ENCODE measurements at places on chromosomes 1 and 21.

GRCh38 chr1:5415606-5416005 lies 576.6 kb downstream of the NPHP4 start:
- no peak for DNase-seq

- no peak for DNase-seq
Measured at GRCh38 chr21:15054606-15055239, 10.1 kb downstream of the NRIP1 start.

GRCh38 chr1:205631010-205631767 lies 622 bp downstream of the ELK4 start:
- peak; percentile 68 for DNase-seq

DNA sequence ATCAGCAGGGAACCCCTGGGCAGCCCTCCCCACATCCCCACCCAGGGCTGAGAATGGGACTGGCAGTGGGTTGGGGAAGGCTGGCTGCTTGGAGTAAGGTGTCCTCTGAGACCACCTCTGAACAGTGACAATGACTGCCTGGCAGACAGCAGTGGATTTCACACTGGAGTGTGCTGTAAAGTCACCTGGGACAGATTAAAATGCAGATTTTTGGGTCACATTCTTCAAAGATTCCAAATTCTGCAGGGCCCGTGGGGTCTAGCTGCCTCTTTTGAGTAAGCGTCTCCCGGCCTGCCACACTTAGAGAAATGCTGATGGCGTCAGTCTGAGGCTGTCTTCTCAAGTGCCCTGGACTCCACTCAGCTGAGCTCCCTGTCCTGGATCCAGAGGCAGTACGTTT lies 164.5 kb downstream of the GRIK3 start:
- no peak for DNase-seq

- no peak for DNase-seq
Measured at GRCh38 chr1:62516600-62516999, 79.8 kb downstream of the USP1 start.

DNA sequence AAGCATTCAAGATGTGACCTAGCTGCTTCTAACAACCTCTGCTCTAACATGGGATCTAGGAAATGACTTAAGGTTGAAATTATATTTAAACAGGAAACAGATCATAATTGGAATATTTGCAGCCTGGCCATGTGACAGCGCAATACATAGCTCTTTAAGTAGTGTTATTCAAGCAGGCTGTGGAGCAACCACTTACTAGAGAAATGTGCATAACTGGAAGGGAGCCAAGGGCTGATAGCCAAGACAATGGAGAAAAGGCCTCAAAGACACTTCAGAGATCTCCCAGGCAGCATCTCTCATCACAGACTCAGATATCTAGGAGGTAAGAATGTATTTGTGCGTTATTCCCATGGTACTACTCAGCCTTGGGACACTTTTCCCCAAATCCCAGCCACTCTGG lies 823.0 kb upstream of the PRMT6 start:
- peak; percentile 53 for DNase-seq

DNA sequence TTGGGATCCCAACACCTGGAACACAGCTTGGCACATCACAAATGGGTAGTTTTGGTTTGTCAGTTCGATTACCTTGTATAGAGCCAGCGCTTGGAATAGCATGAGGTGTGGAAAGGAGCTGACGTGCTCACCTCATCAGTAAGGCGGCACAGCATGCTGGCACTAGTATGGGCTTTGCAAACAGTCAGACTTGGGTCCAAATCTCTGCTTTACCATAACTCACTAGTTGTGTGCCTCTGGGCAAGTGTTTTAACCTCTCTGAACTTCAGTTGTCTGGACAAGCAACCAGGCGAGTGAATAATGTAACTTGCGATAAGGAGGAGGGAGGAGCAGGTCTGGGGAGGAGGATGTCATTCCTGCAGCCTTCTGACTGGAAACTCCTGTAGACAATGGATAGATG lies 26.3 kb upstream of the NEK2 start:
- no peak for DNase-seq

GRCh38 chr1:246081856-246082668 lies 425.0 kb downstream of the SMYD3 start:
- no peak for DNase-seq

DNA sequence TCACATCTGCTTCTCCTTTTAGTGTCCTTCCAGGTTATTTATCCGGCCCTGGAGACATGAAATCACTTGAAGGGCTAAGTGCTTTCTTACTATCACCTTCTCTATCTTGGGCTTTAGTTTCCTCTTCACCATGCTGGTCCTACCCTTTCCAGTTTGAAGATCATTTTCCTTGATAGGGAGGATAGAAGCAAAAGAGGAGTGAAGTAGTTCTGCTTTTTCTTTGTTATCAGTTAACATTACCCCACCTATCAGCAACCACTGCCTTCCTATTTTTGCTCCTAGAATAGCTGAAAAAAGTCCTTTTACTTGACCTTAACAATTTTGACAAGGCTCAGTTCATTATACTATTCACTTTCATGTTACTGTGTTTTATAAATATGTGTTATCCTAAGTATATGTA lies 19.4 kb downstream of the RGL1 start:
- no peak for DNase-seq

- no peak for DNase-seq
Measured at GRCh38 chr1:70941563-70941962, 106.1 kb downstream of the PTGER3 start.

DNA sequence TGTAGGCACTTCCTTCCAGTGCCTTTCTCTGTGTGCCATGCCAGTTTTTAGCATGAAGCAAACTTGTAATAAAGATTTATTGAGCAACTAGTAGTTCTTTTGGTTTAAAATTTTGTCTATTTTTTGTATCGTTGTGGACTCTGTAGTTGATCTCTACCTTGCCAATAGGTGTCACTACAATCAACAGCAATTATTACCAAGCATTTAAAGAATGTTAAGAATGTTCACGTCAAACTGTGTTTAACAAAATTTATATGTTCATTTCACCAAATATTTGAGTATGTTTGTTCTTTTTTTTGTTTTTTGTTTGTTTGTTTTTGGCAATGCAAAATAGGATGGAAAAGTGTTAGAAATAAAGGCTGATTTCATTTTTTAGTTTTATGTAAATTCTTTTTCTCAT lies 208.1 kb downstream of the PATJ start:
- no peak for DNase-seq

DNA sequence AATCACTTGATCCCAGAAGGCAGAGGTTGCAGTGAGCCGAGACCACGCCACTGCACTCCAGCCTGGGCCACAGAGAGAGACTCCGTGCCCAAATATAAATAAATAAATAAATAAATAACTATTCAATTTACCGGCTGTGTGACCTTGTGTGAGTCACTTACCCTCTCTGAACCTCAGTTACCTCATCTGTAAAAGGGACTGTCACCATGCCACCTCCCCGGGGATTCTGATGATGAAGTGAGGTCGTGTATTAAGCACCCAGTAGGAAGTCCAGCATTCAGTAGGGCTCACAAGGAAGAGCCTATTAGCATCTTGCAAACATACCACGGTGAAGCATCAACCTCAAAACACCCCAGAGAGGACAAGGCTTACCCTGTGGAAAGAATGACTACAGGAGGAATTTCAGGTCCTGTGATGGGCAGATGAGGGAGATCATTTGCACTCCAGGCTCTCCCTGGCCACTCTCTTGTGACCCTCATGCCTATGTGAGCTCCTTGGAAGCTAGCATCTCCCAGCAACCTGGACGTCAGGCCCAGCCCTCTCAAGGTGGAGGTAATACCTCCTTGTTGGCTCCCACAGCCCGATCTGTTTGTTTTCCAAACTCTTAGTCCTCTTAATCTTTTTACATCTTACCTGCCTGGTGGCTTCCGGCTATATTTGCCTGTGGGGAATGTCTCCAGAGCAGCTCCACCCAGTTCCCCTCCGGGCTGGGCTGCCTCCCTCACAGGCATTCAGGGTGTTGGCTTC lies 7.6 kb upstream of the C1QA start:
- DNase-seq, result no peak

GRCh38 chr1:34770891-34771504 lies 10.0 kb upstream of the GJB3 start:
- DNase-seq, result no peak

- no peak for DNase-seq
Measured at GRCh38 chr1:156750191-156750672, 1.2 kb downstream of the HDGF start.

DNA sequence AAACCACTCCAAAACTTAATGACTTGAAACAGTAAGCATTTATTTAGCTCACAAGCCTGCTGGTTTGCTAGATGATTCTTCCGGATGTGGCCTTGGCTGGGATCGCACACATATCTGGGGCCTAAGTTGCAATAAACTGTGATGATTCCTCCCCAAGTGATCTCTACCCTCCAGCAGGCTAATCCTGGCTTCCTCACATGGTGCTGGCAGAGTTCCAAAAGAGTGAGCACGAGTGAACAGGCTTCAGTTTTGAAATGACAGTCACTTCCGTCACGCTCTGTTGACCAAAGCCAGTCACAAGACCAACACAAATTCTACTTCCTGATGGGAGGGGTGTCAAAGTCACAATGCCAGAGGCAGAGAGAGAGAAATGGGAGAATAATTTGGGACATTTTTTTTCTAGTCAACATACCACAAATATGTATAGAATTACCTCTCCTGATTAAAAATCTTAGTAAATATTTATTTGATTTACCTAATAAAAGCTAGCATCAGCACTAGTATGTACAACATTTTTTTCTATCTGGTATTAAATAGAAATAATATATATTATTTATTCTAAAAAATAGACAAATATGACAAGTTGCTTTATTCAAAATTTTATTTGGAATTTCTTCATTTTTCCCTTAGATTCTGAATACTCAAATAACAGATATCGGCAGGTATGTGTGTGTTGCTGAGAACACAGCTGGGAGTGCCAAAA lies 292.7 kb downstream of the TPR start:
- DNase-seq, result peak; percentile 88

DNA sequence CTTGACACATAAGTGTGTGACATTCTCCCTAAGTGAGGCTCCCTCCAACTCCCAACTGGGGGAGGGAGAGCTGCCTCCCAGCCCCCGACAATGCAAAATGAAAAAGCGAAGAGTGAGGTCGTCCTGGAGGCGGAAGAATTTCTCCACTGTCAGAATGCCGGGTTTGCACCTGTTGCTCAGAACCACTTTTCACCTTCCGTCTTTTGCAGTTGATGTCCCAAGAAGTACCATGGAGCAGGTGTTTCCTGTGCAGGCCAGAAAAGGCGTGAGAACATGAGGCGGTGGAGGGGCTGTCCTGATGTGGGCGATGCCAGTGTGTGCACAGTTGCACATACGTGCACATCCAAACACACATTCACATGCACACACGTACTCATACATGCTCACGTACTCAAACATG lies 158.6 kb upstream of the AJAP1 start:
- no peak for DNase-seq

GRCh38 chr1:152997901-152998300 lies 3.6 kb upstream of the SPRR3 start:
- DNase-seq, result no peak

GRCh38 chr21:41873426-41873825 lies 5.7 kb downstream of the PRDM15 start:
- DNase-seq, result no peak

GRCh38 chr1:3911981-3912808 lies 12.1 kb upstream of the C1orf174 start:
- DNase-seq, result no peak

GRCh38 chr1:243763806-243764205 lies 86.2 kb downstream of the AKT3 start:
- DNase-seq, result no peak

DNA sequence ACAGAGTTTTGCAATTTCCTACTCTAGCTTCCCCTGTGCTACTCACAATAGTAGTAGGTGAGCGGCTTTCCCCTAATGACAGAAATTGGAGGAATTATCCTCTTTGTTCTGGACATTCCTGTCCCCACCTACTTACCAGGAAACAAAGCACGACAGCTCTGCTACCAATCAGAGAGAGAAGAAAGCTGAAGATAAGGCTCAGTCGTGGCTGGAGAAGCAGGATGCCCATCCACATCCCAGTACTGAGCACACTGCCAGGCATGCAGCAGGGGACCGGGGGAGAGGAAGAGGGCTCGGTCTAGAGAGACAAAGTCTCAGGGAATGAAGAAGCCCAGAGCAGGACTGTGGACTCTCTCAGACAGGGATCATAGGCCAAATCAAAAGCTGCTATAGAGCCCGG lies 134.1 kb upstream of the KRTAP19-8 start:
- DNase-seq, result no peak

- no peak for DNase-seq
Measured at GRCh38 chr1:202662081-202662480, 48.2 kb downstream of the SYT2 start.

- no peak for DNase-seq
Measured at GRCh38 chr1:39525366-39526165, 34.1 kb downstream of the BMP8A start.

- peak; percentile 59 for DNase-seq
Measured at GRCh38 chr1:235919833-235920441, 53.2 kb upstream of the LYST start.

- no peak for DNase-seq
Measured at GRCh38 chr21:37449302-37449937, 82.8 kb downstream of the DYRK1A start.

GRCh38 chr1:64126581-64126980 lies 76.8 kb upstream of the UBE2U start:
- DNase-seq, result no peak

DNA sequence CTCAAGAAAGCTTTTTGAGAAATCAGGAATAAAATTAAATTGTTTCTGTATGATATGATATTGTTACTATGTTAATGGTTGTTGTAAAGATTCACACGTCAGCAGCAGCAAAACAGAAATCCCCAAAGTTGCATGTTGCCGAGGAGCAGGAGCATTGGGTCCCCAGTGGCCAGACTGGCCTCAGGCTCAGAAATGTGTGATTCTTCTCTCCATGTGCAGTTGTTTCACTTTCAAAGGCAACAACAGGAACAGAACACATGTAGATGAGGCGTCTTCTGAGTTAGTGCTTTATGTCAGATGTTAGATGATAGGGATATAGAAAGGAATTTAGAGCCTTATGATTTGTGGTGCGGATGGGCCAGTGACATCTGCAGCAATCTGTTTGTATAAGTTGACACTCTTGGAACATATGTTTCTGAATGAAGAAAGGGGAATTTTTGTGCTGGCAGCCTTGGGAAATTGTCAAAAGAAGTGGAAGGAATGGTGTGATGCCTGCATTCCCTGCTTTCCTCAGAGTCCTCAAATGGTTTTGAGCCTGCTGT lies 2.1 kb upstream of the TTLL7 start:
- no peak for DNase-seq

- DNase-seq, result no peak
Measured at GRCh38 chr1:38872401-38873026, 634 bp downstream of the MYCBP start.

- no peak for DNase-seq
Measured at GRCh38 chr1:22290611-22291010, 147.7 kb upstream of the WNT4 start.

DNA sequence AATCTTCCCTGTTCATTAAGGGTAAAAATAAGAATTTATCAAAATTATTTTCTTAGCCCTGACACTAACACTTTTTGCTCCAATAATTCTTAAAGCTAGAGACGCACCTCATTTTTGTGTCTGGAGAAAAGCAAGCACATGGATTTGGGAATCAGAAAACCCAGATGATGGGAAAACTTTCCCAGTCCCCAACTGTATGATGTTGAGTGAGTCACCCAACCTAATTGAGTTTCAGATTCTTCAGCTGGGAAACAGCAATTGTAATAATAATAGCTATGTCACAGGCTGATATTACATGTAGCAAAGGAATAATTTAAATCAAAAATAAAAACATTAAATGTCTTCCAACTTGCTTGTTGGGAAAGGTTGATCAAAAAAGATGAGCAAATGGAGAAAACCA lies 159.0 kb downstream of the MIS18A start:
- DNase-seq, result no peak

- no peak for DNase-seq
Measured at GRCh38 chr21:31279986-31280385, 64.1 kb downstream of the TIAM1 start.
